ENCODE measurements at places on chromosomes 16 and 17.

DNA sequence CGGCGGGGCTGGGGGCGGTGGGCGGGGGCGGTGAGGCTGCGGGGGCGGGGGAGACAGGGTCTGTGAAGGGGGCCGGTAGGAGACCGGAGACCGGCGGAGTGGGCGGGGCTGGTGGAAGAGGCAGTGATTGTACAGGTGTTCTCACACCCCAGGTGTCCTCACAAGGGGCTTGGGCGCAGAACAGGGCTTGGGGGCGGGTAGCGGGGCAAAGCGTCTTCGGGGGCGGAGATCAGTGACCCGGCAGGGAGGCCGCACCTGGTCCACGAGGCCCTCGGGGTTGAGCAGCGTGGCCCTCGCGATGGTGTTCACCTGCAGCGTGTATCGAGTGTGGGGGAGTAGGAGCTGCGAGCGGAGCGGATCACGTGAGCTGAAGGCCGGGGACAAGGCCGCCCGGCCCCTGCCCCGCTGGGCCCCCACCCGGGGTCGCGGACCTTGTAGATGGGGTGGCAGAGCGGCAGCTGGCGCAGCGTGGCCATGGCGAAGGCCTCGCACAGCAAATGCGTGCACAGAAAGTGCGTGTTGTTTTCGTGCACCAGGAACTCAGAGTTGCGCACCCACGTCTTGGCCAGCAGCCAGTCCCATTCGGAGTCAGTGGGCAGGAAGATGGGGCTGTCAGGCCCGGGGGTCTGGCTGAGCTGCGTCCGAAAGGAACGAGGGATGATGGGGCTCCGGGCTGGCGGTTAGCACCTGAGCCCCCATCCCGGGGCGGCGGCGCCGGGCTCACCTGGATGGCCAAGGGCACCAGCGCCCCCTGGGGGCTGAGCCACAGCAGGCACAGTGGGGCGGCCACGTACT is 8.5 kb downstream of the ALOXE3 start:
- no peak for DNase-seq

- no peak for DNase-seq
Observed at GRCh38 chr17:55442953-55443683, 21.5 kb upstream of the MMD start.

DNA sequence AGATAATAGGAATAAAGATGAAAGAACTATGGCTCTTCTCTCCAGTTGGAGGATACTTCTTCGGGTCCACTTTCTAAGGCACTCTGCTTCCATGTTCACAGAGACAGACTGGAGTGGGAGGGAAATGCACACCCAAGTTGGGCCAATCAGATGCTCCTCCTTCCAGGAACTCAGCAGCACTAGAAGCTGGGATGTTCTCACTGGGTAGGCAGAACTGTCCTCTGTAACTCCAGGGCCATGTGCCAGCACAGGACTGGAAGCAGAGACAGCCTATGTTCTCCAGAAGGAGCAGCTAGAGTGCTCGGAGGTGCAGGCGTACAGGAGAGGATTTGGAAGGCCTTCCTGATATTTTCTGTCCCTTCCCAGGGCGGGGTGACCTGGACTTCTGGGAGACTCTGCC is 49.9 kb upstream of the SREBF1 start:
- no peak for DNase-seq

- no peak for DNase-seq
Observed at GRCh38 chr17:29108823-29109476, 66.0 kb downstream of the PIPOX start.

All from kidney glomerular epithelial cell (primary cell).